ENCODE measurements at places on chromosomes 1 and 21.

- DNase-seq = no peak
Observed at GRCh38 chr1:207006914-207007313, 25.6 kb downstream of the C1orf116 start.

- no peak for DNase-seq
Observed at GRCh38 chr1:175070818-175071217, 3.2 kb downstream of the TNN start.

DNA sequence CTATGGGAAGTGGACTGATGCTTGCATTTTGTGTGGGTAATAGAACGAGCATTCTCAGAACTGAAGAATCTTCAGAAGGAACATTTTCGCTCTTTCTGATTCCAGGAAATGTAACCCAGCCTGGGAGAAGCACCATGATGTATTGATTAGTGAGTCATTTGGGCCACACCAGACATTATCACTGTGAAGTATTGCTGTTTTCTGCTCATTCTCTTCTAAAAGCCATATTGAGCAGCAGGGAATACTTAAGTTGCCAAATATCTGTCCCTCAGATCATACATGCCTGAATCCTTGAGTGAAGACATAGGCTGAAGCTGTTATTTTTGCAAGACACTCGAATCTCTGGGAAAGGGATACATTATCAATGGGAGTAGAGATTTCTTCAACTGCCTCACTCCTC lies 213.1 kb downstream of the PCP4 start:
- DNase-seq = no peak

DNA sequence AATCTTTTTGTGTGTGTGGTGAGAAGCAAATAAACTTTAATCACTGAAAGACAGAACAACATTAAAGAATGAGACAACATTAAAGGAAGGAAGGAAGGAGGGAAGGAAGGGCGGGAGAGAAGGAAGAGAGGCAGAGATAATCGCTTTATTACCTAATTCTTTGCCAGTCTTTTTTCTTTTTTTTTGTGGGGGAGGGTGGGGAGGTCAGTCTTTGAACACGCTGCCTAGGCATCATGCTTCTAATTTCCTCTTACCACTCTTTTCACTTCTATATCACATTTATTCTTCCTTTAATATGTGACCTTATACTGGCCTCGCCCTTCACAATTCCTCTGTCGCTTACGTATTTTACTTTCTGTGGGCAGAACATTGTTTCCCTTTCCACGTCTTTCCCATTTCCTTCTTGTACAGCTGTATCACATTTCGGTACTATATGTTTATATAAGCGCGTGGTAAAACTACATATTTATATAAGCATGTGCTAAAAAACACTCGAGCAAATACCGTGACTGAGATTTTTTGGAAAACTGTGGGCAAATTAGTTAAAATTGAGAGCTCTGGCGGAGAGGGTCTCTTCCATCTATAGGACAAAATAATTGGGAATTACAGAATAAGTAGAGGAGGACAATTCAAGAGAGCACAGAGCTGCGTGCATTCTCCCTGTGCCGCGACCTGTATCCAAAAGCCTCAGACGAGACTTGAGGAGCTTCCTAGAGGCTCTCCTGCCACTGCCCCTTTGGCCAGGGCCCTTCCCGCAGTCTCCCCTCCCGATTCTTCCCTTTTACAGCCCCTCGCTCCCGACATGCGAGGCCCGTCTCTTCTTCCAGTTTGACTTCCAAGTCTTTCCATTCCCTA lies 823 bp upstream of the PRKAA2 start:
- DNase-seq = no peak

DNA sequence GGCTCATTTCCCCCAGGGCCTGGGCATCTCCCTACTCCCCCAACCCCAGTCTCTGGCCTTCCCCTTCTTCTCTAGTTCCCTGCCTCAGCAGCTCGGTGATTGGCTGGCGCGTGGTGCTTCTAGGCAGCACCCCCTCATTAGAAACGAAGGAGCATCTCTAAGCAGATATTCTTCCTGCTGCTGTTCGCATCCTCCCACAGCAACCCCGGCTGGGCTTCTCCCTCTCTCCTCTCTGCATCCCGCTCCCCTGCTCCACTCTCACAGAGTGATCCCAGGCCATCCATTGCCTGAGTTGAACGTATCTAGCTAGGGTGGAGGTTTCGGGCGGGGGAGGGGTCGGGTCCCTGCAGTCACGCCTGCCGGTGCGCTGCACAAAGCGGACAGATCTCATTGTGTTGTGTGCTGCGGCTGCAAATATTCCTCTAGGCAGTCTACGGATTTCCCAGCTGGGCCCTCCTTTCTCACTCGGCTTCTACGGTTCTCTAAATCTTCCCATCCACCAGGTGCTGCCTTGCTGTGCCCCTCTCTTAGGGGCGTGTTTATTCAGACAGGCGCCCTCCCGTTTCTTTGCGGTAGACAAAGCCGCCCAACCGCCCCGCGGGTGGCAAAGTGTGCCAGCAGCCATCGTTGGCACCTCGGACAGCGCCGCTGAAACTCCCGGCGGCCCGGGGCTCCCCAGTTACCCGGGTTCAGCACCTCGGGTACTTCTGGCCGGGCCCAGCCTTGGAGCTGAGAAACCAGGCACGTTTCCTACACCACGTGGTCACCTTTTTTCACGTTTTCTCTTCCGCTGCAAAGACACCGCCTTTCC lies 2.2 kb downstream of the CACNA1E start:
- DNase-seq = no peak

DNA sequence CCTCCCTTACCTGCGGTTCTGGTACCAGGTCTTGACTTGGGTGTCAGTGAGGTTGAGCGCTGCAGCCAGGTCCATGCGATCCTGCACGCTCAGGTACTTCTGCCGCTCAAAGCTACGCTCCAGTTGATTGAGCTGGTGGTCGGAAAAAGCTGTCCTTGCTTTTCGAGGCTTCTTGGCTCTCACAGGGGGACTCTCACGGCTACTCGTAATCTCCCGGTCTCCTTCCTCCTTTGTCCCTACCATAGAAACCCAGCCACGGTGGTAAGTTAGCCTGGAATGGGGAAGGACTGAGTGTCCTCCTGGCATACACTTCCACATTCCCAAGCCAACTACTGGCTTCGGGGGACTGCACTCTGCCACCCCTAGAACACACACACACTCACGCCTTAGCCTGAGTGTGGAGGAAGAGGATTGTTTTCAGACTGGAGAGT lies 2.6 kb downstream of the BARHL2 start:
- no peak for DNase-seq

GRCh38 chr1:228101614-228101993 lies 1.5 kb downstream of the C1orf35 start:
- peak; percentile 45 for DNase-seq

DNA sequence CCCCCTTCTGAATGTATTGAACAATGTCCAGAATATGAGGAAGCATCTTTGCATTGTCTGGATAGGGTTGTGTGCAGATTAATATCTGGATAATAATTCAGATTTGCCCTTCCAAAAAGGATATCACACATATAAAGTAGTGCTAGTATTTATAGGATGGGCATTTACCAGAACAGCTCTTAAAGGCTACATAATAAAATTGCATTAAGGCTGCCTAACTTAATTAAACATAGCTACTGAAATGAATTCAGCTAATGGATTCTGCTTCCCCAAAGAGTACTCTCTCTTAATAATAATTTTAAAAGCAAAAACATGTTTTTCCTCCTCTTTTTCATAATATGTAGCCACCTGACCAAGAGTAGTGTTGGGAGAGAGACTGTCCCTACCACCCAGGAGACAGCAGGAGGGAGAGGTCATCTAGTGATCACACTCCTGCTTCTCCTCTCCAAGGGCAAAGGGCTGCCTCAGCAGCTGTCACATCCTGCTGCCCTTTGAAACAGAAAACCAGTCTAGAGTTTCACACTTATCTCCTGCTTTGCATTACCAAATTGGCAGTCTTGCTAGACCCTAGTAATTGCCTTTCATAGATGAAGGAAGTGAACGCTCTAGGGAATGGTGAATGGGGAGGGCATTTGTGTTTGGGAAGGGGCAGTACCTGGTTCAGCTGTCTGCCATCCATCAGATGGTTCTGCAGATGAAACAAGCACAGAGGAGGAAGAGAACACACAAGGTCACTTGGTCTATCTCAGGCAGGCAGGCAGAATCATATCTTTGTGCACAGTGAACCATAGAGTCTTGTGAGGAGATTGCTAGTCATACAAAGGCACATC lies 29.3 kb upstream of the DDAH1 start:
- DNase-seq = no peak

DNA sequence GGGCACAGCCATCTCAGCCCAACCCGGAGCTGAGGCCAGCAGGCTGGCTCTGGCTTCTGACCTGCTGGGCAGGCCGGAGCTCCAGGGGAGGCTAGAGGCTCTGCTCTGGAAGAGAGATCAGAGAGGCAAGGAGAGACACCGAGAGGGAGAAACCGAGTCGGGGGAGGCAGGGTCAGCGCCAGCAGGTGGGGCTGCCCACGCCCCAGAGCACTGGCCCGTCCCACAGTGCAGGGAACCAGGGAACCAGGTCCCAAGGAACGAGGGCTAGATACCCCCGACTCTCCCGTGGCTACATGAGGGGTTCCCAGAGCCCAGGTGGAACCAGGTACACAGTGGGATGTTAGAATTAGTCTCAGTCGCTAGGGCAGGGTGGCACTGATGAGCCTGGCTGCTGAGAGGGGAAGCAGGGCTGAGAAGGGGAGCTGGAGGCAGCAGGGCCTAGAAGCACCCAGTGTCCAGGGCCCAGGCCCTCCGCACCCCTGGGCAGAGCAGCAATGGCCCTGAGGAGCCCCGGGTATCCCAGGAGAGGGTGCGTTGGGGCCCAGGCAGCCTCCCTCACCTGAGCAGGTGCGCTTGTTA lies 2.1 kb downstream of the MASP2 start:
- no peak for DNase-seq

DNA sequence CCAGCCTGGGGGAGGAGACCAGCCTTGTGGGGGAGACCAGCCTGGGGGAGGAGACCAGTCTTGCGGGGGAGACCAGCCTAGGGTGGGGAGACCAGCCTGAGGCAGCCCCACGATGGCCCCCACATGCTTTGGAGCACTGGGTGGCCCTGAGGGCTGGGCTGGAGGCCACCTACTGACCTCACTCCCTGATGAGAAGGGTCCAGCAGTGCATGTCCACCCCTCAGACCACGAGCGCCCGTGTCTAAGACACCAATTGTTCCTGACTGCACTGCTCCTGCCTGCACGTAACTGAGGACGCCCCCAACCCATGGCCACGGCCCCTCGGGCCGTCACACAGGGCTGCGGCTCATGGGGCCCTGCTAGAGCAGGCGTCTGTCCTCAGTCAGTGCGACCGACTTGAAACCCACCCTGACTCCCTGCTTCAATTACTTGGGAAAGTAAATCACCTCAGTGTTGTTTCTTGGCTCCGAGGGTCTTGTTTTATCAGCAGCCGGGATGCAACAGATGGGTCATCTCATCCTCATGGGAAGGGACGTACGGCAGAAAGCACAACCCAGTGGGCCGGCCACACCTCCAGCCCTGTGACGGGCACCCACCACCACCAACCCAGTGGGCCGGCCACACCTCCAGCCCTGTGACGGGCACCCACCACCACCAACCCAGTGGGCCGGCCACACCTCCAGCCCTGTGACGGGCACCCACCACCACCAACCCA lies at the start of gene SPATC1L:
TSS of gene SPATC1L (minus strand) at position 550 of the 715 bp plus-strand sequence. CDS start 1,643 bp downstream, outside the sequence.
- DNase-seq = no peak

DNA sequence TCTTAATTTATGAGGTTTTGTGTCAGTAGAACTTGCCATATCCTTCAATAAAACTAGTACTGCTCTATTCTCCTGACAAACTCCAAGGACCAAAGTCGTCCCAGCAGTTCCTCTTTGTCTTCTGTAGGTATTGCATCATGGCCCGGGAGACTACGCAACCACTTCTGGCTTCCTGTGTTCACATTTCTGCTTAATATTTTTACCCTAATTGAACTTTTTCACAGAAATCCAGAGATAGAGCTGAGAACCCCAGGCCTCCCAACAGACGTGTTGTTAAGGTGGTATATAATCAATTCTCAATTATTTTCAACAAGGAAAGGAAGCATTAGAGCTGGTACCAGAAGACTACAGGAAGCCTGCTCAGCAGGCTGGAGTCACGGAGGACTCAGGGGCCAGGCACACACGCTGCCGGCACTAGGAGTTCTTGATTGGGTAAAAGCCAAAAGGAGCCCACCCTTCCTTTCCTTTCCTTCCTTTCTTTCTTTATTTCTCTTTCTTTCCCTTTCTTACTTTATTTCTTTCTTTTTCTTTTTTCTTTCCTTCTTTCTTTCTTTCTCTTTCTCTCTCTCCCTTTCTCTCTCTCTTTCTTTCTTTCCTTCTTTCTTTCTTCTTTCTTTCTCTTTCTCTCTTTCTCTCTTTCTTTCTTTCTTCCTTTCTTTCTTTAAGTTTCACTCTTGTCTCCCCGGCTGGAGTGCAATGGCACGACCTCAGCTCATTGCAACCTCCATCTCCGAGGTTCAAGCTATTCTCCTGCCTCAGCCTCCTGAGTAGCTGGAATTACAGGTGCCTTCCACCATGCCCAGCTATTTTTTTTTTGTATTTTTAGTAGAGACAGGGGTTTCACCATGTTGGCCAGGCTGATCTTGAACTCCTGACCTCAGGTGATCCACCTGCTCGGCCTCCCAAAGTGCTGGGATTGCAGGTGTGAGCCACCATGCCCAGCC lies 173.7 kb downstream of the ZBTB18 start:
- peak; percentile 5 for DNase-seq

DNA sequence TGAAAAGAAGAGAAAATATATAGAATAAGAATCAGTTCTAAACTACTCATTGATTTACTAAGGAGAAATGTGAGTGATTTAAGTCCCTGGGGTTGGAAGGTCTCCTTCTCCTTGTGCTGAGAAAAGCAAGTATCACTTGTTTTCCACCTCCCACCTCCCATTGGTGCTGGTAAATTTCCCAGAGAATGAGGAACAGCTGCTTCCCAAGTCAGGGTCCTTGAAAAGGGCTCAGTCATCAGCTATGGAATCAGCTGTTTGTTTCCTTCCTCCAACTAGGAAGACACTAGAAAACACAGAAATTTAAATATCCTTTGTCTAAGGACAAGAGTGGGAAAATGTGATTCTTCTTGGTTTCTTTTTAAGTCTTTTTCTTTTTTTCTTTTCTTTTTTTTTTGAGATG lies 131.3 kb upstream of the C1orf21 start:
- no peak for DNase-seq

GRCh38 chr1:244011271-244011670 lies 39.8 kb upstream of the ZBTB18 start:
- no peak for DNase-seq

- DNase-seq = no peak
Observed at GRCh38 chr1:110302836-110303235, 36.3 kb upstream of the RBM15 start.

- no peak for DNase-seq
Observed at GRCh38 chr1:220906561-220907334, 27.5 kb downstream of the HLX start.

- DNase-seq = no peak
Observed at GRCh38 chr1:185696422-185697150, 37.6 kb upstream of the HMCN1 start.

DNA sequence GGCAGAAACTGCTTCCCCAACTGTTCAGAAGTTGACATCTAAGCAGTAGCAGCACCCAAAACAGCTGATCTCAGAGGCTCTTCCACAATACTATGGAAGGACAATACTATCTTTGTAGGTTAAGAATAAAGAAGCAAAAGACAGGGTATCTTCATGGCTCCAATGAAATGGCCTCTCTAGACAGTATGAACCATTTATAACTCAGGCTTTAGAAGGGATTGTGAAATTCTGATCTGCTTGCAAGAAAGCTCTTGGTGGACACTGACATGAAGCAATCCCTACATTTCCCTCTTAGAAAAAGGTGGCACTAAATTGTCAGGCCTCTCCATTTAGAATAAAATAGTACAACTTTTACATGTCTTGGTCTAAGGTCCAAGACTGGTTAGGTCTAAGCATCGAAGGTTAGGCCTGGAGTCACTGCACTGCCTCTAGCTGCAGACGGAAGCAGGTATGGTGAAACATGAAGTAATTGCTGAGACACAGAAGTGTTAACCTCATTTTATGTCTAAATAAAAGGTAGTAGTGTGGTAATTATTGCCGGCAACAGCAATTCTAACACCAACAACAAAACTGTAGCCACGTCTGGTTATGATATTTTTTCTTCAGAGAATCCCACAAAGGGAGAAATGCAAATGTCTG lies 50.6 kb upstream of the HP1BP3 start:
- no peak for DNase-seq

All from CD4-positive, alpha-beta T cell treated with Interleukin-1 beta for 1 hour (primary cell).